ENCODE measurements at places on chromosomes 13 and 19. TPM values are rescaled to one million over a fixed set of nuclear protein-coding genes. Genes with fewer than 3 reads are reported as not detected.

DNA sequence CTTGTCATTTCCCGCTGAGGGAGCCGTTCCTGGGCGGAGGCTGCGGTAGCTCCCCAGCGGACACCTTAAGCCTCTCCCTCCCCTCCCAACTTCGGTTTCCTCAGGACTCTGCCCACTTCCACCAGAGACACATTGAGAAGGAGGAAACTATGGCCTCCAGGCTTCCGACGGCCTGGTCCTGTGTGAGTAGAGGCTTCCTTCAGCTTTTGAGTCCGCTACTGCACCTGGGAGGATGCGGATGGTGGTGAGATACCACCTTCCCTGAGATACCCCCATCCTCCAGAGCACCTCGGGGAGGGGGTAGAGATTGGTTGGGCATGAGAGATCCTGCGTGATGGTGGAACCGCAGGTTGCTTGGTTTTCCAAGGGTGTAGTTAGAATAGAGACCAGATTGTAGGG, 955 bp downstream of the ZNF274 start:
- no peak for DNase-seq

DNA sequence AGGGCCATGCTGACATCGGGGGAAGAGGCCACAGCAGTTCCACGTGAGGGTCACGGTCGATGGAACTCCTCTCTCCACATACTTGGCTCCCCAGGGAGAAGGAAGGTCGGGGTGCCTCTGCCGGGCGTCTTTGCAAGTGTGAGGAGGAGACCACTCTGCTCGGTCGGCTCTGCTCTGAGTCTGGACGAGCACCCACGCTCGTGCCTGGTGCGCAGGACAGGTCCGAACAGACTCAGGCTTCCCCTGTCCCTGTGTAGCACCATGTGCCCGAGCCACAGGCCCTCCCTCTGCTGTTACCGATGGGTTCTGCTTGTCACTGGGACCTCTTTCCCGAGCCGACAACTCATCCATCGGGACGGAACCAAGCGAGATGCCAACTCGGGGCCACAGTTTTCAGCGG, 35.1 kb downstream of the TMEM255B start:
- DNase-seq: no peak

DNA sequence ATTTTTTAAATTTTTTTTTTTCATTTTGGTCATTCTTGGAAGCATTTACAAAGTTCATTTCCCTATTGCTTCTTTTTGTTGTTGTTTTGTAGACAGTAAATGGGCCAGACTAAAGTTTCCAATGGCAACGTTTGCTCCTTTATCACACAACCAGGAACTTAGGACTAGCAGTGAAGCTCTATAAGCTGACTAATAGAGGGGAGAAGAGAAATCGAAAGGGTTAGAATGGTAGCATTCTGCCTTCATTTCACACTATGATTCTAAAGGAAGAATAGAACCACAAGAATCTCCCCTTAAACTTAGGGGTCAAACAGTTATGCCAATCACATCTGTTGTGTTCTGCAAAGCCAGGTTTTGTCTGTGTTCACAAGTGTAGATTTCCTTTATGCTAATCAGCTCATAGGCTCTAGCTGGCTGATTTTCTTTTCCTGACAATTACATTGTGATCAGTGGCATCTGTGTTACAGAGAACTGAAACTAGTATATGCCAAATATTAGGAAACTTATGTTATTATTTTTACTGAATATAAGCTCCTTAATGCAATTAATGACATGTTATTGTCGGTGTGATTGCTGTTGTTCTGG, 467.3 kb downstream of the DACH1 start:
- no peak for DNase-seq

DNA sequence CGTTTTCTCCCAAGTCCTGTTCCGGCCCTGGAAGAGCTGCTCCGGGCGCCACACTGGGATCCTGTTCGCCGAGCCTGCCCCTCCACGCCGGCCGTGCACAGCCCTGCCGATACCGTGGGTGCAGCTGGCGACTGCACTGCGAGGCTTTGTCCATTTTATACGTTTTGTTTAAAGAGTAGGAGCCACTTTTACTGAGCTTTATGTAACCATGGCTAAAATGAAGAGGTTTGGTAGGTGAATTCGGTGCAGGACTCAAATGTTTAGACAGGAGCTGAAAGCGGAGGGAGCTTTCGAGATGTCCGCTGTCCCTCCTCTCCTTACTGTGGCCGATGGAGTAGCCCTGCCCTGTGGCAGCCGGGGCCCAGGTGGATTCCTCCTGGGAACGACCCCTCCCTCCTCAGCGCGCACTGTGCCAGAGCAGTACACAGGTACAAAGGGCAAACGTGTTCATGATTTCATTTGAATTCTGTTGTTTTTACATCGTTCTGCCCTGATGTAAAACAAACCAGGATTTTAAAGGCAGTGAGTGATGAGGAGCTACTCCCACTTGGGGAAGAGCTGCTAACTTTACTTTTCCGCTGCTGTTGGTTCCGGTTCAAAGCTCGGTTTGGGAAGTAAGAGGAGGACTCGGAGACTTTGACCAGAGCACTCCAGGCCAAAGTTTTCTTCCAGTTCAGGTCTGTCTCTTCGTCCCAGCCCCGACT, 1.7 kb downstream of the COL4A2 start:
- DNase-seq: no peak

DNA sequence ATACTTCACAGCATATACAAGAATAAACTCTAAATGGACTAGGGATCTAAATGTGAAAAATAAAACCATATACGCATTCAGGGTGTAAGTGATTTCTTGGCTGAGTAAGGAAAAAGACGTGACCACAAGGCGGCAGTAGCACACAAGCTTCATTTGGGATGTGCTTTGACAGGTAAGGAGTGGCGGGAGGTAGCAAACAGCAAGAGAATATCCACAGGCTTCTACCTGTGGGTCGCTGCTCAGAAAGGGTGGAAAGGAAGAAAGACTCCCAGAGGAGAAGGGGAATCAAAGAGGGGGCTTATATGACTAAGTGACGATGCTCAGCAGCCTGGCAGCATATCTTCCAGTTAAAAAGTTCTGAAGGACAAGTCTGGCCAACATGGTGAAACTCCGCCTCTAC, 2.5 kb upstream of the ZNF121 start:
- DNase-seq: peak; percentile 9

DNA sequence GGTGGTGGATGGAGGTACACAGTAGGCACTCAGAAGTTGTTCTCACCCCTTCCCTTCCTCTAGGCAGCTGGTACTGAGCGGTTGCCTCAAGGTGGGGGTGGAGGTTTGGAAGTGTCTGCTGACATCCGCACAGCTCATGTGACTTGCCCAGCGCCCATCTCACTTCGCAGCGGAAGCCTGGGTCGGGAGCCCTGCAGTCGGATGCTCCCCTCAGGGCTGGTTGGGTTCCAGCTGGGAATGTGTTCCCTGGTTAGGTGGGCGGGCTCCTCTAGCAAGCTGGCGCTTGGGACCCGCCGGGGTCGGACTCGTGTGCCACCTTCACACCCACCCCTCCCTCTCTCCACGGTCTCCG, 10.2 kb downstream of the PPP1R37 start:
- DNase-seq: peak; percentile 37

GRCh38 chr19:5153601-5154128, 184.8 kb downstream of the KDM4B start:
- DNase-seq: no peak

- DNase-seq: no peak
Observed at GRCh38 chr13:30520571-30520970, 54.8 kb upstream of the HMGB1 start.

- DNase-seq: no peak
Observed at GRCh38 chr19:17949956-17950309, 17.0 kb upstream of the KCNN1 start.

GRCh38 chr19:49117677-49118564, 1.0 kb downstream of the C19orf73 start:
- DNase-seq: no peak

DNA sequence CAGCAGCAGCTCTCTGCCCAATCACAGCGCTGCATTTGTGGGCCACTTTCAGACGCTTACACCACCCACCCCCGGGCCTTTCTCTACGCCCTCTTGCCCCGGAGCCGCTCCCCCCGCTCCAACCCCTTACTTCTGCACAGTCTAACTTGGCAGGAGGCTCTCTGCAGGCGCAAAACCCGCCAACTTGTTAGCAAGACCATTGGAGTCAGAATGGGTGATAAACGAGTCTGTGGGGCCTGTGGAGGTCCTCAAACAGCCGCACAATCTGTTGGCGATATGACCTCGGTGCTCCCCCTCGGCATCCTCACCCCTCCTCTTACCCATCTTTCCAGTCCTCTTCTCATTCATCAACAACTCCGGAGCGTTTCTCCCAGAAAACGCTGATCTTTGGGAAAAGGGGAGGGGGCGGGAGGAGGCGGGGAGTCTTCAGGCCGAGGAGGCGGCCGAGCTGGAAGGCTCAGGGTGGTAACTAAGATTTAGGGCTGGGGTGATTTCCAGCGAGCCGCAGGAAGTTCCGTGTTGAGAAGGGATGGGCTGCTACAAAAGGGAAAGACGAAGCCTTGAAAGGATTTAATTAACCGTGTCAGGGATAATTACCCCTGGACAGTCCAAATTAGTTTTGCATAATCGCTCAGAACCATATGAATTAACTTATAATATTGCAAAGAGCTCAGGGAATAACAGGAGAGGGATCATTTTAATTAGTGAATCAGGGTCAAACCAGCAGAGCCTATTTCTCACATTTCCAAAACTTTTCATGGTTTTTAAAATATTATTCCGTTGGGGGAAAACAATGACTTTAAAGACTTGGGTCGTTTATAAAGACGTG, 4.1 kb downstream of the SOX21 start:
- DNase-seq: peak; percentile 13

- DNase-seq: no peak
Observed at GRCh38 chr19:31499281-31500196, 150.3 kb upstream of the TSHZ3 start.

DNA sequence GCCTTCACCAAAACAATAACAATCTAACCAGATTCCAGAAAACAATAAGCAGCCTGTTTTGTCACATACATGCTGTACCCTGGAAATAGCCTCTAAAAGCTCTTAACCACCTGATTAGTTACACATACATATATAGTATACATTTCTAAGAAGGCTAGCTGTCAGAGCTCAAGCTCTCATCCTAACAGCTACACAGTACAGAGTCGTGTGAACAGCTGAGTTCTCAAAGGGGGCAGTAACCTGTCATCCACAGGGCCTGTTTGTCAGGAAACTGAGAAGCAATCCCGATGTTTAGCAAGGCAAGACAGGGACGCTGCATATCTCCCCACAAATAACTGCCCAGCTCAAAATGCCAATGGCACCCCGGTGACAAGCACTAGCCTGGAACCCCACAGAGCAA, 56.9 kb downstream of the STK24 start:
- no peak for DNase-seq

DNA sequence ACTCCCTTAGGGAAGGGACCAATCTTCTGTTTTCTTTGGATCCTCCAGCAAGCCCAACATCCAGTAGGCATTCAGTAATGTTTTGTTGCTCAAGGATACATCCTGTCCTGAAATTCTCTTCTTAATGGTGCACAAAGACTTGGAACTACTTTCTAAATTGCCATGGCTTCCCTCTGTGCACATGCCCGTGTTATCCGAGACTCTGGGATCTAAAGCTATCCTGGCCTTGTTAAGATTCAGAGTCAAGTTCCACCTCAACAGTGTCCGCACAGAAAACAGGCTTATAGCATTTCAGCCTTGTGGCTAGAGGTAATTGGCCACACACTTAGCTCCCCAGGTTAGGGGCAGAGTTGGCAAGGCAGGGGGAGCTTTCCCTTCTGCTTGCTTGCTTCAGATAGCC, 71.8 kb downstream of the CBY2 start:
- no peak for DNase-seq

DNA sequence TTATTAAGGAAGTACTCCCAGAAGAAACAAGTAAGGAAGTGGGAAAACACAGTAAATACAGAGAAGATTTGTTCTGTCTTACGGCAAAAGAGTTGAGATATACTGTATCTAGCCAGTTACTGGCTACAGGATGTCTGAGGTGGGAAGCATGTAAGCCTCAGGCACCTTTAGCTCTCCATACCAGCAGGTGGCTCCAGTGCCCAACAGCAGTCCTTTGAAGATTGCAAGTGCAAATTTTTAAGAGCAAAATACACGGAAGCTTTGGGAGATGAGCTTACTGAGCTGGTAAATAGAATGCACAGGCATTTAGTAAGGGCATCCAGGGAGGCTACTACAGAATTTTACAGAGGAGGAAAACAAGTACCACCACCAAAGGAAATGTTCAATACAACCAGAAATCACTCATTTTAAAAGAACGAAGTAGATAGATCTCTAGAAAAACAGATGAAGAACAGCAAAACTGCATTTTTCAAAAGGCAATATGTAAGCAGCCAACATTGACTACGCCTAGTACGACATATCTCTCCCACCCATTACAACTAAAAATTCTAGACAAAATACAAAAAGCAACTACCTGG, 57.9 kb upstream of the VSTM2B start:
- no peak for DNase-seq

DNA sequence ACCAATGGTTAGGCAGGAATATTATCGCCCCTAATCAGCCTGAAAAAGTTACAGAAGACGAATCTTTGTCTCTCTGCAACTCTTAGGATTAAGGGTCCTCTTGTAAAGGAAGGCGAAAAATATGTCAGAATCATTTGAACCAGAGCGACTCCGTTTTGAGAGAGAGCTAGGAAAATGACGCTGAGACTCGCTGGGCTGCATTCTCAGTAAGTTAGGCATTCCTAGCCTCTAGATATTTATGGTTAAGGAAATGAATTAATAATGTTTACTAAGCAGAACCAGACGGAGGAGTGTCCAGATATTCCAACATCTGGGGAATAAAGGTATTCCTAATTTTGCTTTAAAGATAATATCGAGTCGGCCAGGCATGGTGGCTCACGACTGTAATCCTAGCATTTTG, 755 bp upstream of the ZNF726 start:
- DNase-seq: no peak

DNA sequence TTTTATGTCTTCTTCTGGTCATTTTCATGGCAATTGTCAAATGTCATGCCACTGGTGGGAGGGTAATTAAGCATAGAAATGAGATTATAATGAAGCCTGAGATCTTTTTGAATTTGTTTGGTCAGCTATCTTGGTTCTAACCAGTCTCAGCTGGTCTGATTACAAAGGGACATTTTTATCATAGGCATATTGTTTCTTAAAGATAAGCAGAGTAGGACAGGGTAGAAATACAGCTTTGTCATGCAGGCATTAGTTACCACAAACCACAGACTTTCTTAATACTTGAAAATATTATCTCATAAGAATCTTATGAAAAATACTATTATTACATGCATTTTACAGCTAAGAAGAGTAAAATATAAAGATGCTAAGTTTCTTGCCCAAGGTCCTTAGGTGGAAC, 1761.5 kb downstream of the PCDH9 start:
- no peak for DNase-seq

Gene ZNF616
- total RNA-seq: 33.4 TPM

Gene PTBP1
- total RNA-seq: 33.5 TPM

Gene MAU2
- total RNA-seq: 31.7 TPM

Gene TNFRSF19
- 18.6 TPM for total RNA-seq

Gene ZNF813
- total RNA-seq: 6.6 TPM

Gene KLK3
- not detected for total RNA-seq

Gene TLE6
- 0.16 TPM for total RNA-seq

Gene SHD
- total RNA-seq: 0.94 TPM

Gene DLEU7
- 24.0 TPM for total RNA-seq

Gene CEACAM6
- total RNA-seq: not detected

Gene PRR19
- total RNA-seq: 1.4 TPM

Gene NLRP5
- not detected for total RNA-seq
